ENCODE measurements at places on chromosomes 16 and 17.

- no peak for DNase-seq
Observed at GRCh38 chr17:15908378-15908777, 36.6 kb upstream of the ADORA2B start.

DNA sequence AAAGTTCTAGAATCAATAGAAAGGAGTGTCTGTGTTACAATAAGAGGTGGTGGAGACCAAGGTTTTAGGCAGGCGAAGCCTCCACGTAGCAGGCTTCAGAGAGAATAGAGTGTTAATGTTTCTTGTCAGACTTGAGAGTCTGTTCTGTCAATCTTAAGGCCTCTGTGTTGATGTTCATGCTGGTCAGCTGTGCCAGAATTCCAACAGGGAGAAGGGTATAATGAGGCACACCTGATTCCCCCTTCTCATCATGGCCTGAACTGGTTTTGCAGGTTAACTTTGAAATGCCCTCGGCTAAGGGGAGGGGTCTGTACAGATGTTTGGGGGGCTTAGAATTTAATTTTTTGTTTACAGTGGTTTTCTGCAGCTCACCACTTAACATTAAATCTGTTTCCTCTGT is 46.0 kb downstream of the RNF112 start:
- DNase-seq: no peak

GRCh38 chr17:39822051-39822451 is 42.1 kb downstream of the IKZF3 start:
- DNase-seq: no peak

DNA sequence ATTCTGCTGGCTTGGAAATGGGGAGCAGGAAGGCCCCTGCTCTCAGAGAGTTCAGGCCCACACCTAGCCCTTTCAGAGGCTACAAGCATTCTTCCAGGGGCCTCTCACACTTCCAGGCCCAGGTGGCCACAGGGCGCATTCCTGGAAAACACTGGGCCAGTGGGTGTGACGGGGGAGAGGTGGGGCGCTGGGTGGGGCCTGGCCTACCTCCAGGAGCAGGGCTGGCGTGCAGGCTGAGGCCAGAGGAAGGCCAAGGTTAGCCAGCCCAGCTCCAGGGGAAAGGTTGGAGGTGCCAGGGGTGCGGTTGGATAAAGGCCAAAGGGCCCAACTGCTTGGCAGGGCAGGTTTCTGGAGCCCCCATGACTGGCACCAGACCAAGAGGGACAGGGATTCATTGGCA is 198.2 kb downstream of the MAF start:
- no peak for DNase-seq

GRCh38 chr16:75264999-75265910 is 13.8 kb upstream of the BCAR1 start:
- DNase-seq: no peak

GRCh38 chr17:55926276-55926990 is 175.6 kb downstream of the PCTP start:
- no peak for DNase-seq

GRCh38 chr16:87017371-87018012 is 299.7 kb downstream of the C16orf95 start:
- peak; percentile 91 for DNase-seq

GRCh38 chr16:54505549-54506213 is 219.1 kb upstream of the IRX3 start:
- DNase-seq: no peak

DNA sequence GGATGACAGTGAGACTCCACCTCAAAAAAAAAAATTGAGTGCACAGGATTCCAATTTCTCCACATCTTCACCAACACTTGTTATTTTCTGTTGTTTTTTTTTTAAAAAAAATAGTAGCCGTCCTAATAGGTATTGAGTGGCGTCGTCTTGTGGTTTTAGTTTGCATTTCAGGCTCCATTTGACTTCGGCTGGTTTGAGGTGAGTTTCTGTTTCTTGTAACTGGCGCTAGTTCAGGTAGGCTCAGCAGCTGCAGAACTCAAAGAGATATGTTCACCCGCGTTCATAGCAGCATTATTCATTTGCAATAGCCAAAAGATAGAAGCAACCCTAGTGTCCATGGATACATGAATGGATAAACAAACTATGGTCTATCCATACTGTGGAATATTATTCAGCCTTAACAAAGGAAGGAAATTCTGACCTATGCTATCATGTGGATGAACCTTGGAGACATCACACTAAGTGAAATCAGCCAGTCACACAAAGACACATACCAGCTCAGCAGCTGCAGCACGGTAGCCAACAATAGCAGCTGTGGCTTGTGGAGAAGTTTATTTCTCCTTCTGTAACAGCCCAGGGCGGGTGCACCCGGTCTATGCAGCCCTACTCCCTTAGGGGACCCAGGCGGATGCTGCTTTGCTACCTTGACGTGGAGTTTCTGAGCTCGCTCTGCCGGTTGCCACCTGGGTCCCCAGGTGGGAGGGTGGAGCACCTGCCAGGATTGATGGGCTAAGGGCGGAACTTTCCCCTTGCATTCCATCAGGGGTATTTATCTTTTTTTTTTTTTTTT is 44.9 kb downstream of the TMEM235 start:
- DNase-seq: no peak

DNA sequence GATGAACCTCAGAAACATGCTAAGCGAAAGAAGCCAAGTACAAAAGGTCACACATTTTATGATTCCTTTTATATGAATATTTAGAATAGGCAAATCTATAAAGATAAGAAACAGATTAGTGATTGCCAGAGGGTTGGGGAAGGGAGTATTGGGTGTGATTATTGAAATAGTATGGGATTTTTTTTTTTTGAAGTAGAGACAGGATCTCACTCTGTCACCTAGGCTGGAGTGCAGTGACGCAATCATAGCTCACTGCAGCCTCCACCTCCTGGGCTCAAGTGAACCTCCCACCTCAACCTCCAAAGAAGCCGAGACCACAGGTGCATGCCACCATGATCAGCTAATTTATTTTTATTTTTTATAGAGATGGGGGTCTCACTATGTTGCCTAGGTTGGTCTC is 35.7 kb downstream of the MEOX1 start:
- DNase-seq: no peak

DNA sequence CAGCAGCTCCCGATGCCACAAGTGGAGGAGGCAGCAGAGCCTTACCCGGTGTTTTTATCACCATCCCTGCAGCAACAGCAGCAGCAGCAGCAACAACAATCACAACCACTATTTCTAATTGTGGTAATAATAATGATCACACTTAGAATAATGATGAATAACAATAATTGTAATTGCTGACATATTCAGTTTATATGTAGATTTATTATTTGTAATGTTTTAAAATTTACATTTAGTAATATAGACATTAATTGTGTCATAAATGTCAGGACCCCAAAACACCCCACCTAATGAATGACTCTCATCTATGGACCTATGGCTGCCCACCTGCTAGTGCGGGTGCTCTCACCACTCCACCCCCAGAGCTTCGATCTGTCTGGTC is 170.0 kb downstream of the AHSP start:
- DNase-seq: no peak

DNA sequence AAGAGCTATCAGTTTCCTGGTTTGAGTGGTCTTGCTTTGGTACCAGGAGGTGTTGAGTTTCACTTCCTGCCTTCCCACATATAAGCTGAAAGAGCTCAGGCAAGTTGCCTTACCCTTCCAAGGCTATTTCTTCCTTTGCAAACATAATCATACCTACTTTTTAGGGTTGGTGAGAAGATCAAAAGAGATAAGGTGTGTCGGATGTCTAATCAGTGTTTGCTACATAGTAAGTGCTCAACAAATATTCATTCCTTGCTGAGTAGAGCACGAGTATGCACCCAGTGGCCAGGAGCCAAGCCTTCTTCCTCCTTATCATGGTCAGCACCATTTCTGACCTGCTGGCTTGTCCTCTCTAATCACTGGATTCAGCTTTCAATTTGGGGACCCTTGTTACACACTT is 12.7 kb upstream of the TMEM98 start:
- DNase-seq: no peak

- no peak for DNase-seq
Observed at GRCh38 chr16:85270374-85270773, 158.1 kb upstream of the CIBAR2 start.

GRCh38 chr16:64975821-64976220 is 146.0 kb downstream of the CDH11 start:
- no peak for DNase-seq

- no peak for DNase-seq
Observed at GRCh38 chr17:28574526-28574925, 2.2 kb downstream of the ALDOC start.

GRCh38 chr16:88886845-88887521 is 20.5 kb upstream of the PABPN1L start:
- DNase-seq: no peak

GRCh38 chr16:203246-203645 is 23.0 kb downstream of the HBQ1 start:
- no peak for DNase-seq

- peak; percentile 92 for DNase-seq
Observed at GRCh38 chr16:75304521-75305363, 53.3 kb upstream of the BCAR1 start.

DNA sequence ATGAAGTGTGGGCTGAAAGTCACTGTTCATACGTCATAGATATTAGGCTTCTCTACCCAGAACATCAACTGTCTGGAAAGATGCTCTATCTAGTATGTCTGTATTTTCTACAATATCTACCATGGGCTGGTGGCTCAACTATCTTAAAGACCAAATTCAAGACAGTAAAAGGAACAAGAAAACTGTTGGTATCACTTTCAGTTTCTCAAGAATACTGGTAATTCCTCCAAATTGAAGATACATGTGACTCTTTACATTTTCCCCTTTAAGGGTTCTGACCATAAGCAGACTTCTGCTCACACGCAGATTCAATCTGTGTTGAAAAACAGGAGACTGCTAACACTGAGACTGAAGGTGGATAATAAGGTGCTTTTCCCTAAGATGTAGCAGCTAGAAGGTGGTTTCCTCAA is 24.2 kb downstream of the XPO6 start:
- DNase-seq: no peak

DNA sequence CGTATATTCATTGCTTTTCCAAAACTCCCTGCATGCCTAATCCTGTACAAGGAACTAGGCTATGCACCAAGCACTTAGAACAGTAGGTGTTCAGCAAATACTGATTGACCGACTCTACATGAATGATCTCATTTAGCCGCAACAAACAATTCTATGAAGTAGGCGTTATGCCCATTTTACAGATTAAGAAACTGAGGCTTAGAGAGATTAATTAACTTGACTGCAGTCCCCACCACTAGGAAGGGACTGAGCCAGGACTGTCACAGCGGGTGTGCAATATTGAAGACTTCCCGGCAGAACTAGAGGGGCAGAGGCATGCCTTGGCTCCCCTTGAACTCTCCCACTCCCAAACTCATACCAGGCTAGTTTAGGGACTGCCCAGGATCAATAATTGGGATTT is 10.5 kb upstream of the N4BP1 start:
- no peak for DNase-seq

DNA sequence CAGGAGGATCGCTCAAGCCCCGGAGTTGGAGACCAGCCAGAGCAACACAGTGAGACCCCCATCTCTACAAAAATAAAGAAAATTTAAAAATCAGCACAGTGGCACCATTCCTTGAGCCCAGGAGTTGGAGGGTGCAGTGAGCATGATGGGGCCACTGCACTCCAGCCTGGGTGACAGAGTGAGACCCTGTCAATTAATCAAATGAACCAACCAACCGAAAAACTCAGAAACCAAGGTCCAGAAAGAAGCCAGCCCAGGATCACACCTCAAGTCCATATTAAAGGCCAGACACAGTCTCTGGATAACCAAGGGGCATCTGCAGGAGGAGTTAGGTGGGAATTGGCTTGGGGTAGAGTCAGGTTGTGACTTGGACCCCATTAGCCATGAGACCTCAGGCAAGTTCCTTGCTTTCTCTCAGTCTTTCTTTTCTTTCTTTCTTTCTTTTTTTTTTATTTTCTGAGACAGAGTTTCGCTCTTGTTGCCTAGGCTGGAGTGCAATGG is 2.4 kb downstream of the HSD17B1 start:
- no peak for DNase-seq

- peak; percentile 40 for DNase-seq
Observed at GRCh38 chr16:24568392-24568791, 29.0 kb downstream of the RBBP6 start.

DNA sequence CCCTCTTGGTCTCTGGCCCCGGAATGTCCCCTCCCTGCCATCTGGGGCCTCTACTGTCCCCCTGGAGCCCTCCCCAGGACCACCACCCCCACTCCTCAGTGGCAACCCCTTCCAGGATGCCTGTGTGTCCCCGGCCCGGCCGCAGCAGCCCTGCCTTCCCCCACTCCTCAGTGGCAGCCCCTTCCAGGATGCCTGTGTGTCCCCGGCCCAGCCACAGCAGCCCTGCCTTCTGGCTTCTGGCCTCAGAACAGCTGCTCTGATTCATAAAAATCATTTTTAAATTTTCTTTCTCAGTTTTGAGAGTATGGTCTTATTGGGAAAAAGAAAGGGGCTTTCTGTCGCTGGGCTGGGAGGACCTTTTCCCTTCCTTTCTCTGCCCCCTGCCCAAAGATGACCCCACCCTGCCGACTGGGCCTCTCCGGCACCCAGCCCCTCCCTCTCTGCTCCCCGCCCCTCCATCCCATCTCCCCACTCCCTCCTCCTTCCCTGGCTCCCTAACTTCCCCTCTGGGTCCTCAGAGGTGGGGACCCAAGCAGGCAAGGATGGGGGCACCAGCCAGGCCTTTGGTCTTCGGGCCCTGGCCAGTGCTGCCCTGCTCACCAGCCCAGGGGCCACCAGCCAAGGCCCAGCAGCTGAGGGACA is 40.5 kb downstream of the BAHCC1 start:
- DNase-seq: no peak

DNA sequence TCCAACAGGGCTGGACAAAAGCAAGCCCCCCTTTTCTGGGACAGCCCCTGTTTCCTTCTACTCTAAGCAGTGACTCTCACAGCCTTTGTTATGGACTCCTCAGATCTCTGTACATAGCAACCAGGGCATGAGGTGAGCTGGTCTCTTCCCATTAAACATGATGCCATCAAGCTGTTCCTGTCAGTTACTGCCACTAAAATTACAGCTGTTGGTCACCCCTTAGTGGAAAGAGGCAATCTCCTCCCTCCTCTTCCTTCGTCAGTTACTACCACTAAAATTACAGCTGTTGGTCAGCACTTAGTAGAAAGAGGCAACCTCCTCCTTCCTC is 95.2 kb upstream of the SMIM36 start:
- no peak for DNase-seq

- DNase-seq: no peak
Observed at GRCh38 chr16:63596716-63597115, 1525.1 kb downstream of the CDH11 start.

GRCh38 chr16:18948372-18949020 is 22.3 kb upstream of the SMG1 start:
- no peak for DNase-seq

DNA sequence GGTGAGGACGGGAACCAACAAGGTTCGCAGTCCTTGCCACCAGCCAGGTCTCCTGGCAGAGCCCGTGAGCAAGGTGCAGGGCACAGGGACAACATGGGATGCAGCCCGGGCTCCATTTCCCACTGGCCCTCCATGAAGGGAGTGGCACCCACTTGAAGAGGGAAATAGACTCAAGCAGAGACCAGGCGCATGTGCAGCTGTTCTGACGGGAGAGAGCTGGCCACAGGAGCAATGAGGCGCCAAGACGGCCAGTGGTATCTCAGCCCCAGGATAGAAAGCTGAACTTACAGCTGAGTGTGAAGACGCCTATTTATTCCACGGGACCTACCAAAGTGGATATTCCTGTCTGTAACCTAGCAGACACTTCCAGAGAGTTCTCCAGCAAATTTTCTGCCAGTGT is 8.2 kb upstream of the FOXJ1 start:
- DNase-seq: no peak
